ENCODE measurements at places on chromosomes 4 and X.

DNA sequence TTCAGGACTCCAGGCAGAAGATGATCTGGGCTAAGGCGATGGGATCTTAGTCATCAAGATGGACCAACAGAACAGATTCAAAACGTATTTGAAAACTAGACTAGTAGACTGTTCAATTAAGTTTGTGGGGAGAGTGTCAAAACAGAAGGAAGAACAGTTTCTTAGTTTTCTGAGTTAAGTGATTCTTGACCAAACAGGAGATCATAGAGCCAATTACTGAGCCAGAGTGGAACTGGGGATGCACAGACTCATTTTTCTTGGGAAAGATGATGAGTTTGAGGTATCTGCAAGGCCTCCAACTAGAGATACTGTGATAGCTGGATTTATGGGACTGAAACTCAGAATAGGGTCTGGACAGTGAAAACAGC is 119.5 kb downstream of the REELD1 start:
- no peak for DNase-seq

DNA sequence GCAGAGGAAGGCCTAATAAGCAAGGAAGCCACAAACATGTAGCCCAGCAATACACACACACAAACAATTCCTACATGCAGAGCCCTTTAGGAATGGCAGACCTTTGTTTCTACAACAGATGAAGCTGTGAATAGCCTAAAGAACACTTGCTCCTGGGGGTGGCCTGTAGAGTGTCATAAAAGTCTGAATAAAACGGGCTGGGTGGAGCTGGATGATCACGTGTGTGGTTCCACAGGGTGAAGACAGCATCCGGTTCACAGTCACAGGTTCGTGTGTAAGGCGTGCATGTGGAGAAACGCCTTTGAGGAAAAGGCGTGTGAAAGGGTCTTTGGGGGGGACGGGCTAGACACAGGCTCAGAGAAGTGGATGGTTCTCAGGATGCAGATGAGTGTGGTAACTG is 156.1 kb downstream of the AFAP1 start:
- no peak for DNase-seq

DNA sequence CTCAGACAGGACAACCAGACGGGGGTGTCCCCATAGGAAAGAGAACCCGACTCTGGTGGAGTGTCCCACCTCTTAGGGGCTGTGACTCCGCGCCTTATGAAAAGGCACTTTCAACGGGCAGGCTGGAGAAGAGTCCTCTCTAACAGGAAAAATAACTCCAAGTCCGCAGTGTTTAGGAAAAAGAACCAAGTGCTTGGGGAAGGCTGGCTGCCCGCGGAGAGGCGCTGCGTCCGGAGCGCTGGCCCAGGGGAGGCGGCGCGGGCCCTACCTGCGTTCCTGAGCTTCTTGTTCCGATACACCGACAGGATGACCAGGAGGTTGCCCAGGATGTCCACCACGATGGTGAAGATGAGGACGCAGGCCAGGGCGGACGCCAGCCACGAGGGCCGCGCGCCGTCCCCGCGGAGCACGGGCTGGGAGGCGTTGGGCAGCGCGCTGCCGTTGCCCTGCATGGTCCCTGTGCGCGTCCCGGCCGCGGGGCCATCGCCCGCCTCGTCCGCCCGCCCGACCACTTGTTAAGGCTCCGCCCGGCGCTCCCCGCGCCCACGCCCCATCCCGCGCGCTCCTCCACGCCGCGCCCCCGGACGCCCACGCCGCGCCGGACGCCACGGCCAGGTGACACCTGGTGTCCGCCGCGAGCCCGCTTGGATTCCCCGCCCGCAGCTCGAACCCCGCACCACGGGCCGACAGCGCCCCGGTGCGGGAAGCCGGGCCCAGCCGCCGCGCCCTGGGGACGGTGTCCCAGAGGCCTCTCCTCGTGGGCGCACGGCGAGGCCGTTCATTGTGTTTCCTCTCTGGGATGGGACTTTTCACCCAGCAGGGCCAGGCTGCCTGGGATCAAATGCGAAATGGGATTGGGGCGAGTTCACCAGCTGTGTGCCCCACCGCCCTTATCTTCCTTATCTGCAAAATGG is at the start of gene MTNR1A:
MTNR1A (minus strand) TSS at position 654 of the 914 bp plus-strand sequence; CDS start at position 452, 202 bp downstream.
- DNase-seq = no peak

DNA sequence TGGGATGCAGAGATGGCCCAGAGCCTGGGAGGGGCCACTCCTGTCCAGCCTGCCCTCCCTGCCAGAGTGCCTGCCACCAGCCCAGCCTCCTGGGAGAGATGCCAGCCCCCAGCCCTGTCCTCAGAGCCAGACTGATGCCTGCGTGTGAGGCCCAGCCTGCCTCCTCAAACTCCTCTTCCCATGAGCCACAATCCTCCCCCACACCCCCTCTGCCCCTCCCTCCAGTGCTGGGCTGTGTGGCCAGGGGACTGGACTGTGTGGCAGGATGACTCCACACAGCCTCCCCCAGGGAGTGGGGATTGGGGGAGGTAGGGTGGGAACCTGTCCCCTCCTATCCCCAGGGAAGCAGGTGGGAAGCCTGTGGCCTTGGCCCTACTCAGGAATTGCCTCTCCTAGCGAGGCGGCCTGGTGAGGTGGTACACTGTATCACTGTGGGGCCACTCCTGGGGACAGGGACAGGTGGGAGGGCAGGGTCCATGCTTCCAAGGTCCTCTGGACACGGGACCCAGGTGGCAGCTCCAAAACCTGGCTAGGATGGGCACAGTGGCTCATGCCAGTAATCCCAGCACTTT is 4.3 kb upstream of the SH3BP2 start:
- no peak for DNase-seq

GRCh38 chr4:140568507-140569306 is at the start of gene UCP1:
Gene UCP1, minus strand, starts transcription at chr4:140568961. Its CDS starts 232 bp downstream, at chr4:140568729.
- no peak for DNase-seq

GRCh38 chr4:26663888-26664287 is 80.0 kb downstream of the TBC1D19 start:
- no peak for DNase-seq

DNA sequence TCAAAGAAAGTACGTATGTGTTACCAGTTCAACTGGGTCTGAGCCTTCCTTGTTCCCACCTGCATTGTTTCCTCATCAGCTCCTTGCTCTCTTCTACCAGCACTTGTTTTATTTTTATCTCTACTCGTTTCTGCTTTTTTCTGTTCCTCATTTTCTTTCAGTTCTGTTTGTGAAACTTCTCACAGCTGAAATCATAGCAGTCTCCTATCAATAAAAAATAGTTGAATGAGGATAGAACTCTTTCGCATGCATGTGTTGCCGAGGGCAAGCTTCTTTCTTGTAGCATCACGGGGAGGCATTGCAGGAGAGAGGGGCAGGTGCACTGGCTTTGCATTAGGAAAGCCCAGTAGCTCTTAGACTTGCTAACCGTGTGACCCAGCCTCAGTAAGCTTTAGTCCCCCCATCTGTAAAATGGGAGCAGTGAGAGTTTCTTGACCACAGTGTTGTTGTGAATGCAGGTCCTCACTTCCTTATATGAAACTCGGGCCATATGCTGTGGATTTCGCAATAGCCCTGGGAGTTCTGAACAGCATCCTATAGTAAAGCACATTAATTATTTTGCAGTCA is 24.7 kb downstream of the OFD1 start:
- no peak for DNase-seq

GRCh38 chrX:7159149-7159861 is 11.4 kb upstream of the PUDP start:
- DNase-seq = no peak
